Activated CD4-positive, alpha-beta T cell treated with anti-CD3 and anti-CD28 coated beads for 1 hour (primary cell): ENCODE measurements at places on chromosomes 3 and 15.
A peak's percentile ranks its signal among the peaks of the same experiment; 100 is the strongest.

DNA sequence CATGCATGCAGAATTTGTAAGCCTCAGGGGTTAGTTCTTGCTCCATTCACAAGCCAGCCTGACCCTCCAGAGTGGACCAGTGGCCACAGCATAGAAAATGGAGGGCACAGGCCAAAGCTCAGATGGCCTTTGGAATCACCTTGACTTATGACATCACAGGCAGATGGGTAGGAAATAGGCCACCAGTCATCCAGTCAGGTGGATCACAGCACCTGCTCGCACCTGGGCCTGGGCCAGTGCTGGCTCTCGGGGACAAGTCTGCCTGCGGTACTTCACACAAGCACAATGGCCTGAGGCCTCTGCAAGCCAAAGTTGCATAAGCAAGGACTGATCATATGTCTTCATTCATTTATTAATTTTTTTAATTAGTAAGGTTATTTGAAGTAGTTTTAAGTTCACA lies 39.3 kb downstream of the PPCDC start:
- no peak for DNase-seq

DNA sequence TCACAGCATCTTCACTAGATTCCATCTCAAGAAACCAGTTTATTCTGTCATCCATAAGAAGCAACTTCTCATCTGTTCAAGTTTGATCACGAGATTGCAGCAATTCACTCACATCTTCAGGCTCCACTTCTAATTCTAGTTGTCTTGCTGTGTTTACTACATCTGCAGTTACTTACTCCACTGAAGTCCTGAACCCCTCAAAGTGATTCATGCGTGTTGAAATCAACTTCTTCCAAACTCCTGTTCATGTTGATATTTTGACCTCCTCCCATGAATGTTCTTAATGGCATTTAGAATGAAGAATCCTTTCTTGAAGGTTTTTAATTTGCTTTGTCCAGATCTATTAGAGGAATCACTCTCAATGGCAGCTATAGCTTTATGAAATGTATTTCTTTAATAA lies 287.6 kb upstream of the TBL1XR1 start:
- no peak for DNase-seq

DNA sequence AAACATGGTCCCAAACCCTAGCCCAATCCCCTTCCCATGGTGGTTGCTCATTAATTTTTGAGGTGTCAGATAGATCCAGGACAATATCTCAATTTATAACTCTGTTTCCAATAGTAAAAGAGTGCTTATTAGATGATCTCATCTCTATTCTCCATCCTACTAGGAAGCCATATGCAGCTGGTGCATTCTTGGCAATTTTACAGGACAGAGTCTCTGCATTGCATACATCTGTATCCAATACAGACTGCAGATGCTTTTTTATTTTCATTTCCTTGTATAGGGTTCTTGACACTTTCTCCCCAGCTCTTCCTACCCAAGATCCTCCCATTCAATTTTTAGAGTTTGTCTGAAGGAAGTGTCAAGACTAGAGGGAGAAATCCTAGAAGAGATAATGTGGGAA lies 194.8 kb upstream of the DPH6 start:
- no peak for DNase-seq

DNA sequence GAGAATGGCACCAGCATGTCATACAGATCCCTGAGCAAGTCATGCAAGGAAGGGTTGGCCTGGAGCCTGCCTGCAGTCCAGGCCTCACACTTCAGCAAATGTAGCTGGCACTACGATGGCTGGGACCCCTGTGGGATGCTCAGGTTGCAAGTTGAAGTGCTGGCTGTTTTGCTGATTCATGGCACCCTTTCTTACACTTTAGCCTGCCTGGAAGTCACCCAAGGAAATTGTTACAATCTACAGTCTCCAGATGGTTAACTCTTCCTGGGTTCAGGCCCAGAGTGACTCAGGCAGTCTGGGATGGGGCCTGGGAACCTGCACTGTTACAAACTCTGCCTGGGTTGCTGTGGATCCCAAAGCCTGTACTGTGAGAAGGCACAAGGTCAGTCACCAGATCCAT lies 91.0 kb upstream of the SLC6A11 start:
- DNase-seq: no peak

GRCh38 chr15:40908095-40908494 lies 13.8 kb downstream of the VPS18 start:
- no peak for DNase-seq

DNA sequence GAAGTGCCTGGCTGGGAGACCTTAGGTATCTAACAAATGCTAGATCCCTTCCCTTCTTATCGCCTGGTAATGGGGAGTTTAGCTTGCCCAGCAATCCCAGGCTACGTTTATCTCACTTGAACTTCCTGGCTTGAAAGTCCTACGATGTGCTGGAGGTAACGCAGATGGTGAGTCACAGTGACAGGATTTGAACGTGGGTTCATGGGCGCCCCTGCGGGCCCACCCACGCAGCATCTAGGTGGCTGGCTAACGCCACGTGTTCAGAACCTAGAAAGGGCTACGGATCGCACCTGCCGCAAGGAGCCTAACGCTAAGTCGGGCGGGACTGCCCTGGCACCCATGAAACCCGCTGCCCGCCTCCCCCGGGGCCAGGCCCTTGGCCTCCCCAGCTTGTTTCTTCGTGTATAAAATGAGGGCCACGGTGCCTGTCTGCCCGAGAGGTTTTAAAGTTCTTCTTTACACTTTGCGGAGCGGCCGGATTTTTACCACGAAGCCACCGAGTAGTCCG lies 600 bp upstream of the USP3 start:
- peak; percentile 85 for DNase-seq

- DNase-seq: no peak
Observed at GRCh38 chr3:54954521-54954920, 26.7 kb upstream of the LRTM1 start.

- DNase-seq: no peak
Observed at GRCh38 chr3:188779281-188779980, 392.3 kb upstream of the TPRG1 start.

- DNase-seq: no peak
Observed at GRCh38 chr15:99957642-99958013, 224.4 kb upstream of the LYSMD4 start.

- DNase-seq: no peak
Observed at GRCh38 chr3:147008886-147009285, 397.5 kb downstream of the ZIC4 start.

DNA sequence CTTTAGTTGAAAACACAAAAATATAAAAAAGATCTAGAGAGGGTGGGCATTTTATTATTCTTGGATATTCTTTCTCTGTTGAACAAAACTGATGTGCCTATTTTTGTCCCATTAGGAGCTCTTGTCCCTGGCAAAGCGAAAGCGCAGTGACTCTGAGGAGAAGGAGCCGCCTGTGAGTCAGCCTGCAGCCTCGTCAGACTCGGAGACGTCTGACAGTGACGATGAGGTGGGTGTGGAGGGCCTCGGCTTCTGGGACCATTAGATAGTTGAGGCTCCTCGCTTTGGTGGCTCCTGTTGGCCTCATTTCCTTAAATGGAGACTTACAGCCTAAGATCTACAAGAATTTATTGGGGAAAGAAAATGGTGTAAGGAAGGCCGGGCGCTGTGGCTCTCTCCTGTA lies 21.3 kb downstream of the RTF1 start:
- no peak for DNase-seq

DNA sequence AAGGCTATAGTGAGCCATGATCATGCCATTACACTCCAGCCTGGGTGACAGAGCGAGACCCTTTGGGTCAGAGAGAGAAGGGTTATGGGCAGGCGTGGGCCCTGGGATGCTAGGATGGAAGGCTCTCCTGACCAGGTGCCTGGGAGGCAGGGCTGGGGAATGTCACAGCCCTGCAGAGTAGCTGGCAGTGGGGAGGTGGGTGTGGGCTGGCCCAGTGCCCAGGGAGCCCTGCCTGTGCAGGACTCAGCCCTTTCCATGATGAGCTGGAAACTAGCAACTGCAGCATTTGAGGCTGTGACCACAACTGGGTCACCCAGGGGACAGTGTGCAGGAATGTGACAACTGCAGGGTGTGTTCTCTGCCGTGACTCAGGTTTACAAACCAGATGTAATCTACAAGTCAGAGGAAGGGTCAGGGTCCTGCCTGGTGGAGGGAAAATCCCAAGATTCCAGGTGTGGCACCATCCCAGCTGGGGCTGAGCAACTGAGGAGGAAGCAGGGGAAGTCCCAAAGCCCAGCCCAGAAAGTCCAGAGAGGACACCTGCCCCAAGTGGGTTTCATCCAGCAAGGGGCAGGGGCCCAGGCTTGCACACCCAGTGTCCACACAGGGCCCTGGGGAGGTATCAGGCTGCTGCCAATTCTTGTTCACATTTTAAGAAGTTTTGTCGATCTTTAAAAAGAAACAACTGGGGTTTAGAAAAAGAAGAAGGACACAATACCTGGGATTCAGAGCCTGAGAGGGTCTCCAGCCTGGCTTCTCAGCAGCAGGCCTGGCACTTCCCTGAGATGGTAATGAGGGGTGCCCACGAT lies 45.5 kb downstream of the SLC28A1 start:
- no peak for DNase-seq

- no peak for DNase-seq
Observed at GRCh38 chr3:154904328-154904727, 175.8 kb upstream of the MME start.

DNA sequence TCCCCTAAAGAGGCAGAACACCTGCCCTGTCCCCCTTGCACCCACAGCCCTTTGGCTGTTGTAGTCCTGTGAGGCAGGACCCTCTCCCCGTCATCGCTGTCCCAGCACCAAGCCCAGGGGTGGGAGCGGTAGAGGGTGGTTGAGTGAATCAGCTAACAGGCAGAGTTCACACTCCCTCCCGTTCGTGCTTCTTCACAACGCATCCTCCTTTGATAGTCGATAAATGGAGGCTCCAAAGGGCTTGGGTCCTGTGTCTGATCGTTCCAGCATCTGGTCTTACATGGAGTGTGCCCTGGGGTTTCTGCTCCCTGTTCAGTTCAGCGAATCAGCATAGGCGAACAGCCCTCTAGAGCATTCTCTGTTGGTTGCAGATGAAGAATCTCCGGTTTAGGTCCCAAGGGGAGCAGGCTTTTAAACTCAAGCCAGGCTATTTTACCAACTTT lies 820 bp upstream of the HMCES start:
- no peak for DNase-seq

DNA sequence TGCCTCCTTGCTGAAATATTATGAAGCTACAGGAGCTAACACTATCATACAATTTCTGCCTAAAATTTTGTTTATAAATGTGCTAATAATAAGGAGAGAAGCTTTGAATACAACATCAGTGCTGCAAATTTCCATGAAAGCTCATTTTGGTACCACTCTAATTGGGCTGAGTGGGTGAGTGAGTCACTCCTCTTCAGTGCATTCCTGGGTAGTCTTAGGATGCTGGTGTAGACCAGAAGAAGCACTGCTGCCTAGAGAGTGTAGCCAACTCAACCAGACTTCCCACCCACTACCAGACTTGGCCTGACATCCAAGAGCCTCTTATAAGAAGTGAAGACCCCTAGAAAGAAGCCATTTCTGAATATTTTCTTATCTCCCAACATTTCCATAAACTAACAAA lies 32.5 kb upstream of the CCDC54 start:
- no peak for DNase-seq

DNA sequence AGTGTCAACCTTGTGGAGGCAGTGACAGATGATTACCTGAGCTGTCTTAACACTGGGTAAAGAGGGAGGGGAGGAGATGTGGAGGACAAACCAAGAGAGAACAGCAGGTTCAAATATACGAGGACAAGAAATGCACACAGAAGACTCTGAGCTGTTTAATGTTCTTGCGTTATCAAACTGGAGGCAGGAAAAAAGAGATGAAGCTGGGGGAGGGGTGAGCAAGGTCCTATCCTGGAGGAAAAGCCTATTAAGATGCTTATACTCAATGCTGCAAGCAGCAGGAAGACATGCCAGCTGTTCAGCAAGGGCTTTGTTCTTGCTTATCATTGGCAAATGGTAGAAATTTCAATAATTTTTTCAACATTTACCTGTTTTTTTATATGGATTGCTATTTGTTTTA lies 345.7 kb upstream of the TRIM42 start:
- no peak for DNase-seq

DNA sequence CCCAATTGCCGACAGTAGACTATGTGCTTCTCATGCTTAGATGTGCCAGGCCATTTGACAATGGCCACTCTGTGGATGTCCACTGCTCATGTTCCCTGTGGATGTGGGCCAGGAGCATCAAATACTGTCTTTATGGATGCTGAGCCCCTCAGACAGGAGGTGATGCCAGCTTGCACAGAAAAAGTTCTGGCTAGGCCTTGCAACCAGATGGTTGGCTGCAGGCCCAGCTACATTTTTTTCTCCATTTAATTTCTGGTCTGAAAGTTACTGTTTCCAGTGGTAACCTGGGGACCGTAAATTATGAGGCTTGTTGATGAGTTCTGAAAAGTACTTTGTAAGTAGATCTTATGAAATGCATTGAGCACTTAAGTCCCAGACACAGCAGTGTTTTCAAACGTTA lies 228.5 kb downstream of the CHL1 start:
- DNase-seq: no peak

DNA sequence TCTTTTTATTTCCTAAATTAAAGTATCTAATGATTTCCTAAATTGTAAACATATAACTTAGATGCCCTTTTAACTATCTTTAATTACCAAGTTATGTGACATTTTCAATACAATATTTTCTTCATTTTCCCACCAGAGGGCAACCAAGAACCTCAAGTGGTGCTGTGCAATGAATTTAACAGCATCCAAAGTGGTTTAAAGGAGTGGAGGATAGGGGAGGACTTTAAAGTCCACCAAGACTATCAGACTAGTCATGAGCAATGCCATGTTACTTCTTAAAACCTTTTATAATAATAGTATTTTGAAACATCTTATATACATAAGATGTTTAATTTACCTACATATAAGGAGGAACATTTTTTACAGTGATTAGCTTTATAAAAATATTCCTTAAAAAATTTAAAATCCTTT lies 74.4 kb downstream of the DLG1 start:
- DNase-seq: no peak

- DNase-seq: no peak
Observed at GRCh38 chr3:27431116-27431515, 53.1 kb downstream of the SLC4A7 start.

- no peak for DNase-seq
Observed at GRCh38 chr15:78322724-78323521, 17.2 kb upstream of the CRABP1 start.

DNA sequence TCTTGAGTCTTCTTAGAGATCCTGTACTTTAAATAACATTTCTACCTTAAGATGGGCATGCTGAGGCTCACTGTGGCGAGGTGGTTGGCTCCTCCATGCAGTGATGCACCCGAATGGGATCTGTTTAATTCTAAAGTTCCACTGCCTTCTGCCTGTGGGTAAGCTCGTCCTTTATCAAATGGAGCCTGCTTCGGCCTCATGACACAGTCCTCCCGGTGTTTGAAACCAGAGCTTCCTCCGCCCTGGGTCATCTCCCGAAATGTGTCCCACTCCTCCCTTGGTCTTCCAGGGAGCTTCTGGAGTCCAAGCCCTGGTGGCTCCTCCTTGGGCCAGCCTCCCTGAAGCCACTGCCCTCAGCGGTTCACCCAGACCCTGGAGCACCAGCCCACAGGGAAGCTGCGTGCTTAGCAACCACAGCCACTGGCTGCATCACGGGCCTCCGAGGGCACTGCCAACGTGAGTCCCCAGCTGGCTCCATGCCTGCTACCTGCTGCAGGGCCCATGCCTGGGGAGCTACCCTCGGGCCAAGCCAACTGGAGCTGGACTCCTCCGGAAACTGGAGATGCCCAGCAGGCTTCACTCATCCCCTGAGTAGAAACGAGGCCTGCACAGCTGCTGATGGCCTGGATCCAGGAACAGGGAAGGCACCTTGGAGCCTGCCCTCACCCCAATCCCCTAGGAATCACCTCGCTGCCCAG lies 3.3 kb downstream of the RHCG start:
- no peak for DNase-seq

- DNase-seq: no peak
Observed at GRCh38 chr15:62291262-62291661, 126.2 kb upstream of the C2CD4B start.
